ENCODE measurements at places on chromosomes 2 and 18. TPM values are rescaled to one million over a fixed set of nuclear protein-coding genes. Genes with fewer than 3 reads are reported as not detected.

Gene KDSR
- 35.2 TPM for total RNA-seq

Gene TMEM182
- total RNA-seq = 0.20 TPM

Gene RPRD1A
- total RNA-seq = 38.6 TPM

Gene ABCB11
- total RNA-seq = 0.05 TPM

Gene TMEM18
- total RNA-seq = 24.7 TPM

Gene MDH1B
- total RNA-seq = not detected

Gene CRYGD
- not detected for total RNA-seq

Gene CCL20
- 6.5 TPM for total RNA-seq

Gene COL3A1
- 2.6 TPM for total RNA-seq

Gene BOLL
- total RNA-seq = not detected

Gene MAIP1
- 23.6 TPM for total RNA-seq

Gene TRAPPC12
- total RNA-seq = 34.3 TPM

Gene PKP4
- 31.3 TPM for total RNA-seq

Gene KCNG2
- not detected for total RNA-seq

Gene AGAP1
- 8.8 TPM for total RNA-seq

Gene AMMECR1L
- 10.9 TPM for total RNA-seq

Gene SCTR
- not detected for total RNA-seq

Gene MARCHF7
- 103 TPM for total RNA-seq

Gene CCBE1
- 3.5 TPM for total RNA-seq

Gene OTX1
- 0.10 TPM for total RNA-seq

Gene ABCG8
- not detected for total RNA-seq

Gene TMEM247
- total RNA-seq = not detected

Gene LOXL3
- total RNA-seq = 0.94 TPM

Gene RESP18
- not detected for total RNA-seq

Gene FSHR
- not detected for total RNA-seq

Gene UGT1A7
- total RNA-seq = not detected

Gene RBM44
- 0.20 TPM for total RNA-seq

Gene KRTCAP3
- total RNA-seq = not detected

Gene STAMBP
- total RNA-seq = 25.0 TPM

Gene RALBP1
- 85.1 TPM for total RNA-seq

Gene DHRS9
- not detected for total RNA-seq
